ENCODE measurements at places on chromosomes 3 and 15.

DNA sequence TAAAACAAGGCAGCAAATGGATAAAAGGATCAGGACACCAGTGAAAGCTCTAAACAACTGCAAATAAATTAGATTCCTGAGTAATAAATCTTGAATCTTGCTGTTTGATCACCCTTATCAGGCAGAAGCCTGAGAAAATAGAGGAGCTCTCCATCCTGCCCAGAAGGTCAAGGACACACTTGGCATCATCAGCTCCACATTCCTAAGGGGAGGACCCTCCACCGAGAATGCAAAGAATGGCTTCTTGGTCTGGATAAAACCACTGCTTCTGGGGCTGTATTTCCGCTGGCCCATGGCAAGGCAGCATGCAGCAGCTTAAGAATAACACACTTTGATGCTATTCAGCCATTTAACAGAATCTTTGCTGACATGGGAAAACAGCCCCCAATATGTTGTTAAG, 108.9 kb upstream of the TSC22D2 start:
- no peak for DNase-seq

- DNase-seq = no peak
Observed at GRCh38 chr3:138062626-138063025, 52.7 kb downstream of the CLDN18 start.

- DNase-seq = no peak
Observed at GRCh38 chr3:60841355-60841754, 409.9 kb downstream of the FHIT start.

DNA sequence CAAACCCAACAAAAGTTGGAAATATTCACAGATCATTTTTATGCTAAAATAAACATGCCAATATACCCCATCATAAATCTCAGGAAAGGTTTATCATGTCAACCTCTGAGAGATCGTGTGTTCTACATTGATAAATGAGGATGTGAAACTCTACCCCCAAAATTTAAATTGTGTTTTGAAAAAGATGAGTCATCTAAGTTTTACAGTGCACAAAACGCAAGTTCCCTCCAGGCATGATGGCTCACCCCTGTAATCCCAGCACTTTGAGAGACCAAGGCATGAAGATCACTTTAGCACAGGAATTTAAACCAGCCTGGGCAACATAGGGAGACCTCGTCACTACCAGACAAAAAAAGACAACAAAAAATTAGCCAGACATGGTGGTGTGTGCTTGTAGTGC, 1487.0 kb upstream of the GBE1 start:
- no peak for DNase-seq

GRCh38 chr15:81410318-81410753, 36.3 kb upstream of the TMC3 start:
- peak; percentile 49 for DNase-seq

DNA sequence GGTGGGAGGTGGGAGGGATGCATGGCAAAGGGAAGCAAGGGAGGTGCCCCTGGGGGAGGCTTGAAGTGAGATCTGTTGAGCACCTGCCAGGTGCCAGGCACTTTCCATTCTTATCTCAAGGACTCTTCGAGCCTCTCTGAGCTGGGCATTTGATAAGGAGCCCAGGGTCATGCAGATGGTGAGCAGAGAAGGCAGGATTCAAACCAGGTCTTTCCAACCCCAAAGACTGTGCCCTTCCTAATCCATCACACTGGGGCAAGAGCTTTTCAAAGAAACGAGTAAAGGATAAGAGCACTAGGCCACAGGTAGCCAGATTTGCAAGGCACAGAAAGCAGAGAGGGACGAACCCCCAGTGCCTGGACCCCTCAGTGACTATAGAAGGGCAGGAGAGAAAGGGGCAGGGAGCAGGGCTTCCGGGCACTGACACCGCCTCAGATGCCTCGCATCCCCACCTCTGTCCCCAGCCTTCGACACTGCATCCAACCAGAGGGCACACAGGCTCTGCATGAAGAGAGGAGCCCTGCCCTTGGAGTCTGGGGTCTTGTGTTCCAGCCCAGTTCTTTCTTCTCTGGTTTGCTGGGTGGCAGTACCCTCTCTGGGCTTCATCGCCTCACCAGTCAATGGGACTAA, 21.0 kb downstream of the IGDCC4 start:
- DNase-seq = no peak

- DNase-seq = no peak
Observed at GRCh38 chr3:61571516-61572336, 10.4 kb downstream of the PTPRG start.

DNA sequence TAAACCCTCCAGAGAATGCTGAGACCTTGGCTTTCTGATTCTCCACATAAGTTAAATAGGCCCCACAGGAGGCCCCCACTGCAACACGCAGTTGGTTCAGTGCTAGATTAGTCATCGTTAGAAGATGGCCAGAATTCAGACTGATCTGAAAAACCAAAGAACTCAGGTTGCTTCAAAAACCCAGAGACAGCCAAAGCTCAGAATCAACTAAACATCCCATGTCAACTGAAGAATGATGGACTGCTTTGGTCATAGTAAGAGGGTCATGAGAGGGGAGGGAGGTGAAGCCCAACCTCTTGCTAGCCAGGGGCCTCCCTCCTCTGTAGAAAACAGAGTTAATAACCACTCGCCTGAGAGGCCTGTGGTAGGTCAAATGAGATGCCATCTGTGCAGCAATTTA, 93.1 kb downstream of the AKAP13 start:
- no peak for DNase-seq

GRCh38 chr3:102398176-102398575, 36.6 kb upstream of the ZPLD1 start:
- DNase-seq = no peak

- no peak for DNase-seq
Observed at GRCh38 chr3:197798863-197799262, 7.8 kb downstream of the LRCH3 start.

GRCh38 chr3:105686278-105686897, 182.4 kb downstream of the CBLB start:
- no peak for DNase-seq

- no peak for DNase-seq
Observed at GRCh38 chr3:106183762-106184391, 315.1 kb upstream of the CBLB start.

GRCh38 chr15:82875411-82876003, 66.1 kb downstream of the WHAMM start:
- DNase-seq = no peak

DNA sequence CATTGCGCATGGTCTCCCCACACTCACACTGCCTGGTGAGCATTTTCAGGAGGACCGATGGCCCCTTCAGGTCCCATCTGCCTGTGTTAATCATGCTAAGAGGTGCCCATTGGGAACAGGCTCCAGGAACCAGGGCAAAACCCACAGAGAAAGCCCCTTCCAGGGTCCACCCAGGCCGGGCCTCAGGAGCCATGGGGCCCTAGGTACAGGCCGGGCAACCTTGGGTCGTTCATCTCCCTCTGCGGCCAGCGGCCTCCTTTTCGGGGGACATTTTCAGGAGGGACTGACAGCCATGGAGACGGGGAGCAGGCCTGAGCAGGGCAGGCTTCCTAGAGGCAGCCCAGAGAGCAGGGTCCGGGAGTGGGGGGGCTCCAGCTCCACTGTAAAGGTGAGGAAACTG, 68.0 kb upstream of the TAMM41 start:
- no peak for DNase-seq
